ENCODE measurements at places on chromosomes 6 and 20. TPM values are rescaled to one million over a fixed set of nuclear protein-coding genes. Genes with fewer than 3 reads are reported as not detected.

- DNase-seq = no peak
These were observed 134.5 kb downstream of the VEGFA start for GRCh38 chr6:43904311-43905123.

DNA sequence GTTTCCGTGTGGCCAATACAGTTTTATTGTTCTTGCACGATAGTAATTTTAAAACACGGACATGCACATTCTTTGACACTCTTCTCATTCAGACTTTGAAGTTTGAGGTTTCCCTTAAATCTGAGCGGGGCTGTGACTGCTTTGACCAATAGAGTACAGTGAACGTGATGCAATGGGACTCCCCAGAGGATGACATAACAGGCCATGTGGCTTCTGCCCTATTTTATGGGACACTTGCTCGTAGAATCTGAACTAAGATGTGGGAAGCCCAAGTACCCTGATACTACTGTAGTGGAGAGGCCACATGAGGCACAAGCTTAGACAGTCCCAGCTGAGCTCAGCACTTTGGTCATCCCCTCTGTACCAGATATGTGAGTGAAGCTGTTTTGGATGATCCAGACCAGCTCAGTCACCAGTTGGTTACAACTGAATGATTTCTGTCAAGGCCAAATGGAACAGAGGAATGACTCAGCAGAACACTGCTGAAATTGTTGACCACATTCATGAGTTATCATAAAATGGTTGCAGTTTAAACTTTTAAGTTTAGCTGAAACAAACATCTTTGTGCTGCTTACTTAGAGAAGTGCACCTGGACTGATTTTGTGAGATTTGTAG, 279.4 kb downstream of the RFPL4B start:
- DNase-seq = no peak

GRCh38 chr6:156026486-156027247, 571.0 kb upstream of the NOX3 start:
- DNase-seq = no peak

DNA sequence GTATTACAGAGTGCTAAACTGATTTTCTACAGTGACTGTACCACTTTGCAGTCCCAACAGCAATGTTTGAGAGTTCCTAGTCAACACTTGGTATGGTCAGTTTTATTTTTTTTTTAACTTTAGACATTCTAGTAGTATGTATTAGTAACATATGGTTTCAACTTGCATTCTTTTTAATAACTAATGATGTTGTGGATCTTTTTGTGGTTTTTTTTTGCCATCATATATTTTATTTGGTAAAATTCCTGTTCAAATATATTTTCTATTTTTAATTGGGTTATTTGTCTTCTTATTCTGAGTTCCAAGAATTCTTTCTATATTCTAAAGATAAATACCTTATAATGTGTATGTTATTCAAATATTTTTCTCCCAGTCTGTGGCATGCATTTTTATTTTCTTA, 189.4 kb upstream of the ECI2 start:
- DNase-seq = no peak

DNA sequence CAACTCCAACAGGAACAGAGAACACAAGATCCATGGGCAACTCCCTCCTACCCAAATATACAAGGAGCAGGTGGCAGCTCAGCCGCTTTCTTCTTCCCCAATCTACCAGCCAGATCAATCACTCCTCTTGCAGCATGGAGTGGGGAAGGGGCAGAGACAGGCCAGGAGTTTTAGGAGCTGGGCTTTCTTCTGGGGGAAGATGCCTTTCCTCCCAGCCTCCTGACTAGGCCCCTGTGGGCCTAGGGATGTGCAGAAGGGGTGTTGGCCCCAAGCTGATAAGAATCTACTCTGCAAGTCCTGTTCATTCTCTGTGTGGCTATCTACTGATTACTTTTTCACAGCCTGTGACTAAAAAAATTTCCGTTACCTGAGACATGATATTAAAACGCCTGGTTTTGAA, 189.0 kb downstream of the BCAS1 start:
- no peak for DNase-seq

DNA sequence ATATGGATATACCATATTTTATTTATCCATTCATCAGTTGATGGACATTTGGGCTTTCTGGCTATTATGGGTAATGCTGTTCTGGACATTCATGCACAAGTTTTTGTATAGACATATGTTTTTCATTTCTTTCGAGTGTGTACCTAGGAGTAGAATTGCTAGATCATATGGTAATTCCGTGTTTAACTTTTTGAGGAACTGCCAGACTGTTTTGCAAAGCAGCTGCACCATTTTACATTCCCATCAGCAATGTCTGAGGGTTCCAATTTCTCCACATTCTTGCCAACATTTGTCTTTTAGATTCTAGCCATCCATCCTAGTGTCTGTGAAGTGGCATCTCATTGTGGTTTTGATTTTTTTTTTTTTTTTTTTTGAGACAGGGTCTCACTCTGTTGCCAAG, 20.8 kb downstream of the SRC start:
- DNase-seq = no peak

GRCh38 chr6:156984178-156984738, 207.1 kb downstream of the ARID1B start:
- no peak for DNase-seq

DNA sequence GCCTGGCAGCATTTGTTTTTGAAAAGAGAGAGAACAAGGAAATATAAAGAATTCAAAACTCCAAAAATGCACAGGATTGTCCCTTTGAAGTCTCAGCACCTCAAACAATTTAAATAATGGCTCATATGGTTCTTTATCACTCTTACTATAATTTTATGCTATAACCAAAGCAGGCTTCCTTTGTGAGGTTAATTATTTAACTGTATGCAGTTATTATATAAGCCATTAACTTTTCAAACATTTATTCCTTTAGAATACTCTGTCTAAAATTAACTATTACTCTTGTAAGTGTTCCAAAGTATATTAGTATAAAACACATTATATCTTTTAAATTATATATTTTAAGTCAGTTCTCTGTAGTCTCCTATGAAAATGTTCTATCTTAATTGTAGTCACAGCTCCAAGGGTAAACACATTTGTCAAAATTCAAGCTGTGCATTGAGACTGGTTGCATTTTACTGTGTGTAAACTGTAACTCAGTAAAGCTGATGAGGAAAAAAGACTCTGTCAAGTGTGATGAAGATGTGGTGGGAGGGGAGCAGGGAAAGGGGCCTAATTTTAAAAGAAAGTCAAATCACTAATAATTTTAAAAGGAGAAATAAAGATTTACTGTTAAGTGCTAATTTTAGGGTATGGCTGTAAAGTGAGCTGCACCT, 20.0 kb upstream of the PLAGL1 start:
- DNase-seq = no peak

- DNase-seq = no peak
These were observed 34.5 kb downstream of the UBR2 start for GRCh38 chr6:42598300-42598699.

DNA sequence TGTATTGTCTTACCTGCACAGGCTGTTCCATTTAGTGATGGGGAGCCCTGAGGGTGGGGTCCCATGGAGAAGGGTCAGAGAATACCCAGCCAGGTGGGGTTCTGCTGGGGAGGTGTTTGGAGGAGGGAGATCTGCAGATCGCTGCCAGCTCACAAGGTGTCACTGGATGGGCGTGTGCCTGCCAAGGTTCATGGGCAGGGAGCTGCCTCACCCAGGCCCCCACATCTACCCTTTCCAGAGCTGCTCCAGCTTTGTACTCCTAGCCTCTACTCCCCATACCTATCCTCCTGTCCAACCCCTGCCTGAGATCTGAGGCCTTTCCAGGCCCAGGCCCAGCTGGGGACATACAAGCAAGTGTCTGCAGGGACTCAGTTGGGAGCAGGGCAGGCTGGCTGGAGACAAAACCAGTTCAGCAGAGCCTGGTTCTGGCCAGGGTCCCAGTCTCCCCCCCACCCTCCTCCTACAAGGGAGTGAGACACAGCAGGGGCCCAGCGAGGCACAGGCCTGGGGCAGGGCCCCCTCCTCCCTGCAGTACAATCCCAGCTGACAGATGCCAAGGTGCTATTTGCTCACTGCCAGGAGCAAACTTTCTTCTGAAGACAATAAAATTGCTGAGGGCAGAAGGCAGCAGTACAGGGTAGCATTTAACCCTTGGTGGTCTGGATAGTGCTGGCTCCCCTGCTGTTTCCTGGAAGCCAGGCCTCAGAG, 19.7 kb downstream of the SPDEF start:
- no peak for DNase-seq

DNA sequence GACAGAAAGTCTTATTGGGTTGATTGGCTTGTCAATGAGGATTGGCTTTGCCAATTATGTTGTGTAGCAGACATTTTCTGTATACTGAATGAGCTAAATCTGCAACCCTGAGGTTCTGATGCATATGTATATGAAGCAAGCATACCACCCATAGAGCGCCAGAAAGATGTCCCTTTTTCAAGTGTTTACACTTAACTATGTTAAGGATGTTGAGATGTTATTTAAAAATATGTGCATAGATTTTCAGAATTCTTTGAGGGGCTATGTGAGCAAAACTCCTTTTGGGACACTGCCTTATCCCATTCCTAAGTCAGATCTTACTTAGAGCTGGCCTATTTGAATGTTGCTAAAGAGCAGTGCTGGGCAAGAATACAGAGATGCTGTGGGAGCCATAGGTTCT, 1.9 kb downstream of the AIG1 start:
- DNase-seq = no peak

- no peak for DNase-seq
These were observed 1.4 kb downstream of the METTL24 start for GRCh38 chr6:110356778-110357177.

DNA sequence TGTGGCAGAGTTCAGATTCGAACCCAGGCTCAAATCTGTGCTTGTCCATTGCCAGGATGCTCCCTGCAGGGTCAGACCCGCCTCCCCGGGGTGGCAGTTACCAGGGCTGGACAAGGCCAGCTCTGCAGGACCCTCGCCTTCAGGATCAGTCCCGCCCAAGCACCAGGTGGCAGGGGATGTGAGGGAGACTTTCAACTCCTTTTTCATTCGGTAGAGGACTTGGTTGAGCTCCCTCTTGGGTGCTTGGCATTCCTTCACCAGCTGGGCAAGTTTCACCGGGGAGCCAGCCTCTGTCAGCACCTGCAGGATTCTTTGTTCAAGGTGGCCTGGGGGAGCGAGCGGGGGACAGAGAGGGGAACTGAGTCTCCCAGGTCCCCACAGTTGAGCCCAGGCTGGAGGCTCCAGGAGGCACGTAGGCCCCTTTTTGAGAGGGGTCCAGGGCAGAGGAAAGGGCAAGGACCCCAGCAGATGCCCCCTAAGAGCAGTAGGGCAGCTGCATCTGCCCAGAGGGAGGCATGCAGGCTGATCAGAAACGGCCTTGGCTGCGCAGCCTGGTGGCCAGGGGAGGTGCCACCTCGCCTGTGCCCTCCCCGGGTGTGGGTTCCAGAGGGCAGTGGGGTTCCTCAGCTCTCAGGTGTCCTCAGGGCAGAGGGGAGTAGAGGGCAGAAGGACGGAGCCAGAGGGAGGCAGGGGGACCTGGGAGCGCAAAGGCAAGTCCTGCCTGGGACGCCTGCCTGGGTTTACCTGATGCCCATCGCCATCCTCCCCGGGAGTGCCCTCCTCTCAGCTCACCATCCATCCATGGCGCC, 3.9 kb downstream of the ZBP1 start:
- no peak for DNase-seq

DNA sequence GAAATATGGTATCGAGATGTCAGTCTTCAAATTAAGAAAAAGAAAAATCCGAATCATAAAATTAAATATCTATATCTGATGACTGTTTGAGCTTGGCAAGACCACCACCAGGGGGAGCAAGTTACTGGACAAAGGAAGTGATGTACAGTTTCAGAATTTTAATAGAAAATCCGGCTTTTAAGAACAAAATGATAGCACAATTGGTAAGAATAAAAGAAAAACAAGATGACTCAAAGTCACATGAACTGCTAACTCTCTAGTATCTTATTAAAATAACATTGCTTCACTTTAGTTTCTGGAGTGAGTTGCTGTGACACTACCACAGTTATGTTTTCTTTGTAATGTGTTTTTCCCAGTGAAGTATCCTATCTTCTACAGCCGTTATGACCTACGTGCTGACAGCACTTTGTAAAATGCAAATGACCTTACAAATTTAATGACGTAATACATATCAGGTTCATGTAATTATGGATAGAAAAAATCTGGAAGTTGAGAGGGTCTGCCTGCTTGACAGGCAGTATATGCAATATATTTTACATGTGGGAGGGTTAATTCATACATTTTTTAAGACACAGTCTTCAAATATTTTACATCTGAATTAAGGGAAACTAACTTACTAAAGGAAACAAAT, 405.3 kb upstream of the HS3ST5 start:
- no peak for DNase-seq

GRCh38 chr6:10963113-10963512, 76.3 kb downstream of the SYCP2L start:
- DNase-seq = no peak

DNA sequence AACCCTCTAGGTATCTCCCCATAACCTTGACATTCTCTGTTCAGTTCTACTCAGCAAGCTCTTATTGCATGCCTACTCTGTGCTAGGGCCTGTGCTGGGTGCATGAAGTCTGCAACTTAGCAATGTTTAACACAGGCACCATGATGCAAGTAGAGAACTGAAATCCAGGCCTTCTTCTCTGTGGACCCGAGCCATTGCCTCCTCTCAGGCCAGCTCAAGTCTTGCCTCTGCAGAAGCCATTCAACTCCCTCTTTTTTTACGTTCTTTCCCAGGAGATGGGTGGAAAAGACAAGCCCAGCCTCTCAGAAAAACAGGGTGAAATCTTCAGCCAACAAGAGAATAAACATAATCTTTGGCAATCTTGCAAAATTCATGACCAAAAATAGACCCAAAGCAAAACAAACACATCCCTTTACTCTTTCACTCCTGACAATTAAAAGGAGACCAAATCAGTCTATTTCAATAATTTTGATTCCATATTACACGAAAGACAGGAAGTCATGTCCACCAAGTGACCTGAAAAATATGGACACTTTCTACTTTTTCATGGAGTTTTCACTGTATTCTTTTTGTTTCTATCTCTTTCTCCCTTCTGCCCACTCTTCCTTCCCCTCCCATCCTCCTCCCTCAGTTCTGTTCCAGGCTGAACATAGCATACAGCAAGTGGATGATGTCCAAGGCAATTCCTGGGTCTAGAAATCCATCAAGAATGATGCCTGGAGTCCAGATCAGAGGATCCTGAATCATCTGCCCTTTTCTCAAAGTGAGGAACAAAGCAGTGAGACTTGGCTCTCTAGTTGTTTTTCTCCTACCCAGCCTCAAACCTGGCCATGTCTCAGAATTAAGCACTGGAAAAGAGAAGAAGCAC, 45.4 kb upstream of the MOCS1 start:
- DNase-seq = no peak

GRCh38 chr6:113697632-113698410, 159.3 kb upstream of the MARCKS start:
- DNase-seq = no peak

- no peak for DNase-seq
These were observed 76.8 kb downstream of the SAMD5 start for GRCh38 chr6:147585256-147585655.

TMEM74B gene
- total RNA-seq = 6.4 TPM

GNAS-AS1 gene
- 2.0 TPM for total RNA-seq

DXO gene
- total RNA-seq = 7.7 TPM

PDYN gene
- total RNA-seq = 0.45 TPM

RIPPLY2 gene
- 8.0 TPM for total RNA-seq

MEP1A gene
- 0.09 TPM for total RNA-seq

NKX2-4 gene
- total RNA-seq = not detected

PRPH2 gene
- total RNA-seq = 5.4 TPM

ZC3H12D gene
- 0.36 TPM for total RNA-seq

SIRPA gene
- 8.0 TPM for total RNA-seq

TCF19 gene
- 9.1 TPM for total RNA-seq

EGFL8 gene
- 7.5 TPM for total RNA-seq

LATS1 gene
- total RNA-seq = 41.4 TPM

OLIG3 gene
- total RNA-seq = 1.2 TPM

IL20RA gene
- total RNA-seq = 0.36 TPM
